DND-41 (cell line): ENCODE measurements at places on chromosomes 4 and X.

GRCh38 chr4:41205130-41205529, 9.2 kb downstream of the APBB2 start:
- H3K27ac ChIP-seq = no peak overlapping the region
- DNase-seq = no peak
- H3K27me3 ChIP-seq = peaks cover 19% of the 10 kb centered on the region
- no peak overlapping the region for H3K4me3 ChIP-seq
- no peaks in the 10 kb centered on the region for H3K4me1 ChIP-seq

DNA sequence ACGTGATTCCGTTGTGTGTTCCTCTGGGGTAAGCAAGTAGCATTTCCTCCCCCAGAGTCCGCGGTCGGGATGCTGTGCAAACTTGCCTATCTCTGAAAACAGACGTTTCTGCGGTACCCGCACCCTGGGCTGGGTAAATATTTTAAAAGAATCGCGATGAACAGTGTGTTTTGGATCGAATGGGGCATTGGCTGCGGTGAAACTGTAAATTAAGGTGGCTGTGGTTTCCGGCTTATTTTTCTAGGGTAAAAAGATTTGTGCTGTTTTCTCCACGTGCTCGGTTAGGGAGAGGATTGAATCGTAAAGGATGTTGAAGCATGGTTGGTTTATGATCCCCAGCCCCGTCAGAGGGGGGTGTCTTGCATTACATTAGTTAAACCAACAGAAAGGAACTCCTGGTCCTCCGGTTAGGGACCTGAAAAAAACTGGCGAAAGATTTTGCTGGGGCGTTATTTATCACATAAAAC, 1.2 kb downstream of the HHIP start:
- peaks cover 11% of the 10 kb centered on the region for H3K36me3 ChIP-seq
- H3K4me1 ChIP-seq = peaks cover 54% of the 10 kb centered on the region
- peak overlapping the region; percentile 90 for H3K27ac ChIP-seq
- DNase-seq = peak; percentile 89
- H3K4me3 ChIP-seq = peak overlapping the region; percentile 40; the same call in 1 of the 2 replicates
- no peaks in the 10 kb centered on the region for H3K27me3 ChIP-seq

GRCh38 chrX:45186643-45187026, 14.0 kb downstream of the DIPK2B start:
- H3K4me1 ChIP-seq = peaks cover 19% of the 10 kb centered on the region; the same call in 1 of the 2 replicates
- H3K4me3 ChIP-seq = peak overlapping the region; percentile 62
- DNase-seq = no peak
- H3K27me3 ChIP-seq = no peaks in the 10 kb centered on the region
- H3K27ac ChIP-seq = no peak overlapping the region
- H3K36me3 ChIP-seq = no peaks in the 10 kb centered on the region

- no peak overlapping the region for H3K4me3 ChIP-seq
- DNase-seq = no peak
- H3K27me3 ChIP-seq = peaks cover 9% of the 10 kb centered on the region
- H3K36me3 ChIP-seq = no peaks in the 10 kb centered on the region
- H3K27ac ChIP-seq = no peak overlapping the region
- no peaks in the 10 kb centered on the region for H3K4me1 ChIP-seq
These were observed 18.4 kb downstream of the IQSEC2 start for GRCh38 chrX:53262918-53263394.
